SK-N-SH (cell line): ENCODE measurements at places on chromosomes 2 and 18. TPM values are rescaled to one million over a fixed set of nuclear protein-coding genes. Genes with fewer than 3 reads are reported as not detected.
A peak's percentile ranks its signal among the peaks of the same experiment; 100 is the strongest.

GRCh38 chr2:239309398-239310245 is 91.2 kb downstream of the HDAC4 start:
- DNase-seq: peak; percentile 76

- DNase-seq: no peak
Measured at GRCh38 chr2:150607390-150607811, 119.9 kb upstream of the RND3 start.

DNA sequence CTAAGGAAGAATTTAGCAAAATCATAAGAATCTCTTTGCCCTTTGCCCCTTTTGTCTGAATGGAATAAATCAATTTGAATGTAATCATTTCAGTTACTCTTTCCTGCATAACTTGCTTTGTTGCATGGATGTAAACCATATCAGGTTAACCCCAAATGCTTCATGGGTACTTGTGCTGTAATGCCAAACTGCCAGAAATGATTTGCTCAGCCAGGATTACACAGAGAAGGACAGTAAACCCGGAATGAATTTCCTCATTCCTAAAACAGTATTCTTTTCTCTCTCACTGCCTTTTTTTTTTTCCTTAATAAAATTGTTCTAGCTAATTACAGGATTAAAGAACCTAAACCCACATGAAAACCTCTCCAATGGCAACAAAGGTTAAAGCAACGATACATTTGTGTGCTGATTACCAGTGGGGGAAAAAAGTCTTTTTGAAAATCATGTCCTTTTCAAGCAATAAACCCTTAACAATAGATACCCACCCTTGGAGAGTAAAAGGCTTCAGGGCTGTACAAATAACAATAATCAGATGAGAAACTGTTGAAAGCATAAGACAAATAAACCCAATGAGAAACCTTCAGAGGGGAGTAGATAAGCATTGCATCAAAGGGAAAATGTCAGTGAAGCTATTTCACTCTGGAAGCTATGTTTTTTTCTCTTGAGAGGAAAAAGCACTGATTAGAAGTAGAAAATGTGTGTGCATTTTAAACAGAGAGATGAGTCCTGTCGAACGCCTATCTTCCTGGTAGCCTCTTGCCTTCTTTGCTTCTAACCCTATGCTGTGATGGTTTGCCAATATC is 275.3 kb downstream of the CDH2 start:
- DNase-seq: no peak

DNA sequence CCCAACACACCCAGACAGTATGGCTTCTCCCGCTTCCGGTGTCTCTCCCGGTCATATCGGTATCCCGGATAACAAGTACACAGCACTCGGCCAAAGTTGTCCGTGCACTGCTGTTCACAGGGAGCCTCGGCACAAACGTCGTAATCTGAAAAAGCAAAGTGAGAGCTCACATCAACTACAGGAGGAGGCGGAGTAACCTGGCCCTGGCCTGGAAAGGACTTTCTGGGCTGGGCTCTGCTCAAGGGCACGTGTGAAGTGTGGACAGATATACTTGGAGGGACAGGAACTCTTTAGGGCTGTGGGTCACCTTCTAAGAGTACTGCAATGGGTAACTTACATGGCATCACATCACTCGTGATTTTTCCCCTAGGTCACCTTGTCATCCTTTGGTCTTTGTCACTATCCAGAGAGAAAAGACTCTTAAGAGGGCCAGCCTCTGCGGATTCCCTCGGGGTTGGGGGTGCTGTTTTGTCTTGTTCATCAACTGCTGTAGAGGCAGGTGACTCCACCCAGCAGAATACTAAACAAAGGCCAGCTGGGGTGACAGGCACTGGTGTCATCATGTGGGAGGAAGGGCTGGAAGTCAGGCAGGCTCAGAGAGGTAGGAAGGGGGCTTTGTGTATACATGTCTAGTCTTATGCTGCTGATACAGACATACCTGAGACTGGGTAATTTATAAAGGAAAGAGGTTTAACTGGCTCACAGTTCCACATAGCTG is 110.6 kb upstream of the LMAN1 start:
- no peak for DNase-seq

DNA sequence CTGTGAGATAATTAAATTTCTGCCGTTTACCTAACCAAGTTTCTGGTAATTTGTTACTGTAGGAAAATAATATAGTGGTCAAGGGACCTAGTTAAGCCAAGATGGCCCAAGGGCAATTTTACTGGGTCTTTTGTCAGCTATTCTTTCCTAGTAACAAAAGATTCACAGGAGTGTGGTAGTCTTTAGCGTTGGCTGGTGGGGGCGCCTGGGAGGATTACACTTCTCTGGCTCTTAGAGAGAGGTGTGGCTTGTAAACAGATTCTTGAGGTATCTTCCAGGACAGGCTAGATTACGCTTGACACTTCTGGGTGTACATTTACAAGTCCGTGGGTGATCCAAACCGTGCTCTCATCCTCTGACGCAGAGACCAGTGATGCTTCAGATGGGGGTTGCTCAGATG is 3.3 kb upstream of the ACOXL start:
- no peak for DNase-seq

GRCh38 chr2:239288951-239289511 is 111.8 kb downstream of the HDAC4 start:
- DNase-seq: peak; percentile 66

DNA sequence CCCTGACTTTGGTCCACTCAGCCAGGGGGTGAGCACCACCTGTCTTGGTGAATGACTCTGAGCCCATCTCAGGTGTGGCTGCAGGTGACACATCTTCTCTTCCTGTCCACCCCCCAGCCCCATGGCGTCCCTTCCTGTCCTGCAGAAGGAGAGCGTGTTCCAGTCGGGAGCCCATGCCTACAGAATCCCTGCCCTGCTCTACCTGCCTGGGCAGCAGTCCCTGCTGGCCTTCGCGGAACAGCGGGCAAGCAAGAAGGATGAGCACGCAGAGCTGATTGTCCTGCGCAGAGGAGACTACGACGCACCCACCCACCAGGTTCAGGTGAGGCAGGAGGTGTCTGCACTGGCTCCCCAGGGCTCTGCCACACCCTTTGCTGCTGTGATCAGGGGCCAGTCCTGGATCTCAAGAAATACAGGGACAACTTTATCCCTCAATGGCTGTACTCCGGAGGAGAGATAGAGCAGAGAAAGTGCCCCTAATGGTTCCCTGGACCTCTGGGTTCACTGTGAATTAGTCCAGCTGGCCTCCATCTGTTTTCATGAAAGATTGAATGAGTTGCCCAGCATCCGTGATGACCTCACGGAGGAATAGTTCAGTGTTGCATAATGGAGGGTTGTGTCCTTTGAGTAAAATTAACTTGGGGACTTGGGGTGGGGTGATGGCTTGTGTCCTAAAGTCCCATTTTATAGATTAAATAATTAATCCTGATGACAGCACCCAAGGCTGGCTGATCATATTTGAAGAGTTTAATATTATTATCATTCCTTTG is at the start of gene NEU2:
TSS of gene NEU2 (plus strand) at position 122 of the 770 bp plus-strand sequence. CDS start at position 122, 0 bp downstream.
- no peak for DNase-seq

DNA sequence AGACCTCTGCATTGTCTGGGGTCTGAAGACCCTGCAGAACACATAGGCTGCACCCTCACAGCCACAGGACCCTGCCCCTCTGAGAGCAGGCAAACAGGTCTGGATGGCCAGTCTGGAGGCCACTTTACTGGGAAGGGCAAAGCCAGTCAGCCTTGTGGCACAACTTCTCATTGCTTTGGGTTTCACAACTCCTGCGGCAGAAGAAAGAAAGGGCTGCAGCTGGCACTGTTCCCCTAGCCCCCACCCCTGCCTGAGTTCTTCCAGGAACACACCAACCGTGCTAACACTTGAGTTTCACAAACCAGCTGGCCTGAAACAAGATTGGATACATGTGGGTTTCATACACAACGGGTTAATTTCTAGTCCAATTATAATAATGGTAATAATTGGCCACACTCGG is 276.5 kb upstream of the MGAT5 start:
- DNase-seq: no peak

GRCh38 chr2:149152469-149152953 is 114.0 kb downstream of the LYPD6B start:
- no peak for DNase-seq

- DNase-seq: no peak
Measured at GRCh38 chr18:61679836-61680235, 213.0 kb downstream of the RNF152 start.

- DNase-seq: no peak
Measured at GRCh38 chr2:139963863-139964355, 1183.7 kb upstream of the NXPH2 start.

DNA sequence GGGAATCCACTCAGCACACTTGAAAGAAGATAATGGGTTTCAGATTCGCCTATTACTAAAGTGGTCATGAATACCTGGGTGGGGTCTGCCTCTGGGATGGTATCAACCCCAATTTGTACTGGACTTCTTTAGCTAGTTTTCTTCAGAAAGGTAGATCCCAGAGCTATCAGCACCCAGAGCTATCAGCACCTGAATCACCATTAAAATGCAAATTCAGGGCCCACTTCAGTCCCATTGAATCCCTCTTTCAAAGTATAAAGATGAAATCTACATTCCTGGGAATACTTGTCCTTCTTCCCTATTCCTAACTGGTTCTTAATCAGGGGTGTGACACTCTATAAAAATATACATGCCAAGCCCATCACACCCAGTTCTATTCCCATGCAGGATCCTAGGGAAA is 914.3 kb downstream of the DCC start:
- DNase-seq: no peak

- DNase-seq: no peak
Measured at GRCh38 chr2:105274046-105274445, 32.5 kb downstream of the GPR45 start.

- DNase-seq: no peak
Measured at GRCh38 chr2:9724565-9724964, 93.8 kb upstream of the YWHAQ start.

DNA sequence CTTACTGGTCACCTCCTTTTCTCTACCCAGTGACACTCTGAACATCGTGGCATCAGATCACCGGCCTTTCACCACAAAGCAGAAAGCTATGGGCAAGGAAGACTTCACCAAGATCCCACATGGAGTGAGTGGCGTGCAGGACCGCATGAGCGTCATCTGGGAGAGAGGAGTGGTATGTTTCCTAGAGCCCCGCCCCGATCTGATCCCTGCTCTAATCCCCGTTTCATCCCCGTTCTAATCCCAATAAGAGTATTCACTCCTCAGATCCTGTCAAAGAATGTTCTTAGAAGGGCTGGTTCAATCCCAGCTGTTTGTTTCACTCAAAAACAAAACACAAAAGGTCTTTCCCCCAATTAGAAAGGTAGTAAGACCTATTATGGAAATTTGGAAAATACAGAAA is 30.4 kb upstream of the MAPRE3 start:
- DNase-seq: no peak

- DNase-seq: peak; percentile 48
Measured at GRCh38 chr2:223797811-223798721, 39.3 kb downstream of the AP1S3 start.

GRCh38 chr2:235729557-235729947 is 235.7 kb downstream of the AGAP1 start:
- DNase-seq: no peak

DNA sequence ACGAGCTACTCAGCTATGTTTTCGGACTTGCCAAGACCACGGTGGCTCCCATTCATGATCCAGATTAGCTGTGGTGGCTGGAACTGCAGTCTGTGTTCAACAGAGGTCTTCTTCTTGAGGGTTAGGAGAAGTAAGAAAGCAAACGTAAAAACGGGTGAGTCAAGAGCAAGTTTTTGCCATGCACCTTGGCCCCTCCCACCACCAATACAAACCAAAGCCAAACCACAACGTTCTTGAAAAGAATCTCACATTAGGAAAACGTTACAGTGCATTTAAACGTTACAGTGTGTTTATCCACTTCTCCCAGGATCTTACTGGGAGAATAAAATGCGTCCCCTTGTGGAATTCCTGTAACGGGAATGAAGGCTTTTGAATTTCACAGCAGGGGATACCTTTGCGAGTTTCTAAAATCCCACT is 725 bp downstream of the FBXO48 start:
- DNase-seq: no peak

DNA sequence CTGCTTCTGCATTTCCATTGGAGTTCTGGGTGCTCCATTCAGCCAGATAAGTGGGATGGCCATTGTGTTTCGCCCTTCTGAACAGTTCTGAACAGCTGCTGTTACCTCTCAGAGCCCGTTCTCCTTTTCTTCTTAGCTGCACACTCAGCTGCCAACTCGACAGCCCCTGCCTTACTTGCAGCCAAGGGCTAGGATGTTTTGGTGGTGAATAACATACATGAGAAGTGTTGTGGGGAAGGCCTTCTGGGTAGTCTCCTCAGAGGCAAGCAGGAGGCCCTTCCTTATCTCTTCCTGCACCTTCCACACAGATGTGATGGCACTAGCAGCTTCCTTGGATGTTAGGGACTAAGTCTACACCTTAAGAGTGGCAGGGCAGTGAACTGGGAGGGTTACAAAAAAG is 138.4 kb upstream of the NOSTRIN start:
- no peak for DNase-seq

- DNase-seq: no peak
Measured at GRCh38 chr2:225010804-225011203, 31.5 kb downstream of the DOCK10 start.

DNA sequence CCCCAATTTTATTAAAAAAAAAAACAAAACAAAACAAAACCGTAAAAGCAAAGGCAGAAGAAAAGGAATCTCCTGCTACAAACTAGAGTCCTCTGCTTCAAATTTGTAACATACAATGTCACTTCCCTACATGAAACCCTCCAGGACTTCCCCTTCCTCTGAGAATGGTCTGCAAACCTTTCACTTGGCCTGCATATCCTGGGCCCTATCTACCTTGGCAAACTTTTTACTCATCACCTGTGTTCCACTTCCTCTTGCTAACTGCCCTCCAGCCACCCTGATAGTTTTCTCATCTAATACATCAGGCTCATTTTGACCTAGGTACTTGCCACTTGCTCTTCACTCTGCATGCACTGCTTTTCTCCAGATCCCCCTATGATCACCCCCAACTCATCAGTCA is 255.5 kb downstream of the ETAA1 start:
- DNase-seq: no peak

GRCh38 chr2:55880416-55881143 is 43.0 kb downstream of the EFEMP1 start:
- DNase-seq: no peak

GRCh38 chr18:9209279-9209678 is 72.7 kb downstream of the ANKRD12 start:
- DNase-seq: no peak

- DNase-seq: no peak
Measured at GRCh38 chr2:25470806-25471205, 129.1 kb upstream of the DNMT3A start.

Gene POMC
- polyA plus RNA-seq: not detected in 2 replicates

Gene HAAO
- polyA plus RNA-seq: not detected in 2 replicates

Gene CTLA4
- 0.03 TPM in 1 of 2 replicates, not detected in the other for polyA plus RNA-seq

Gene AQP12B
- not detected in 2 replicates for polyA plus RNA-seq

Gene LIMS2
- 2.2 and 2.7 TPM in 2 replicates for polyA plus RNA-seq

Gene TPO
- not detected in 2 replicates for polyA plus RNA-seq

Gene UGT1A5
- polyA plus RNA-seq: not detected in 2 replicates

Gene POTEI
- 0.03 TPM in 1 of 2 replicates, not detected in the other for polyA plus RNA-seq

Gene CFAP221
- 0.12 and 0.15 TPM in 2 replicates for polyA plus RNA-seq

Gene NMUR1
- not detected in 2 replicates for polyA plus RNA-seq

Gene MTCL1
- 28.0 and 33.5 TPM in 2 replicates for polyA plus RNA-seq

Gene C2orf15
- polyA plus RNA-seq: 0.25 and 0.41 TPM in 2 replicates

Gene PELI1
- 4.2 and 5.6 TPM in 2 replicates for polyA plus RNA-seq

Gene LYG2
- polyA plus RNA-seq: not detected in 2 replicates

Gene MBD5
- 7.4 and 11.7 TPM in 2 replicates for polyA plus RNA-seq

Gene PSMA8
- polyA plus RNA-seq: not detected in 2 replicates

Gene ELAC1
- 10.8 and 13.0 TPM in 2 replicates for polyA plus RNA-seq

Gene FAM161A
- 0.90 and 1.2 TPM in 2 replicates for polyA plus RNA-seq

Gene SPEG
- 98.3 and 107 TPM in 2 replicates for polyA plus RNA-seq
